Tibial nerve (tissue), 4 donors: ENCODE measurements at places on chromosomes 5 and 9. TPM values are rescaled to one million over a fixed set of nuclear protein-coding genes. Genes with fewer than 3 reads are reported as not detected.
A peak's percentile ranks its signal among the peaks of the same experiment; 100 is the strongest.

The DENND4C gene
- total RNA-seq: 68.6 TPM

The FYB1 gene
- total RNA-seq: 8.4 TPM

The ANKRD33B gene
- total RNA-seq: 26.2 TPM

The AGXT2 gene
- total RNA-seq: not detected

DNA sequence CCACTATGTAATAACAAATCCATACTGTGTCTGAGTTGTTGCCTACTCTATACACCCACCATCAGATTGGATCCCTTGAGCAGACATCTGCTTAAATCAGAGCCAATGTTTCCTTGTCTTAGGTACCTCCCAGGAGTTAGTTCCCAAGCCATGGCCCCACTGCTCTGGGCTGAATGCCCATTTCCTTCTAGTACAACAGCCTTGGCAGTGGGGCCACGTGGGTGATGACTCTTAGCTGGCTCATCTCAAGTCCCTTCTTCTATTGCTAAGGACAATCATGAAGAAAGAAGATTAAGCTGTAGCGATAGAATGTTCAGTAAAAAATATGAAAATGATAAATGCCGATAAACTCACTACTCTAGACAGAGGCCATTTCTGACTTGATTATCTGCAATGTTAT, 16.6 kb downstream of the PTGR1 start:
- H3K36me3 ChIP-seq: no peaks in the 10 kb centered on the region
- no peak overlapping the region for H3K27ac ChIP-seq
- H3K4me1 ChIP-seq: no peaks in the 10 kb centered on the region
- no peak overlapping the region for H3K4me3 ChIP-seq

GRCh38 chr5:37815913-37816312, 23.9 kb downstream of the GDNF start:
- no peak overlapping the region for H3K27ac ChIP-seq
- no peaks in the 10 kb centered on the region for H3K36me3 ChIP-seq
- H3K4me1 ChIP-seq: no peaks in the 10 kb centered on the region
- no peak overlapping the region for H3K4me3 ChIP-seq
- no peaks in the 10 kb centered on the region for H3K27me3 ChIP-seq

DNA sequence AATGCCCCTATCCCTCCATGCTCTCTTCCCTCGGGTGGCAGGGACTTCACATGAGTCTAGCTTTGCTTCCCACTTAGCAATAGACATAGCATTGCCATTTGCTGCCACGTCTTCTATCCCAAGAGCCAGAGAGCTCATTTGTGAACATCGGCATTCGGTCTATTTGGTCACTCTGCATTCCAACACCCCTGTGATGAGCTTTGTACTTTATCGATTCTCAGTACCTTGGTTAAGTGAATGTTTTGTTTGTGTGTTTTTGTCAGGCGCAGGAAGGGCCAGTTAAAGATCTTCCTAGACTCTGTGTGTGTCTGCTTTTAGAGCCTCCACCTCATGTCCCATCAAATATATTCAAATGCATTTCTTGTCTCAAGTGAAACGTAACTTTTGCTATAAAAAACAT, 141.7 kb downstream of the TARS1 start:
- H3K4me3 ChIP-seq: no peak overlapping the region
- no peak for DNase-seq
- H3K36me3 ChIP-seq: no peaks in the 10 kb centered on the region
- no peaks in the 10 kb centered on the region for H3K27me3 ChIP-seq
- H3K27ac ChIP-seq: no peak overlapping the region

DNA sequence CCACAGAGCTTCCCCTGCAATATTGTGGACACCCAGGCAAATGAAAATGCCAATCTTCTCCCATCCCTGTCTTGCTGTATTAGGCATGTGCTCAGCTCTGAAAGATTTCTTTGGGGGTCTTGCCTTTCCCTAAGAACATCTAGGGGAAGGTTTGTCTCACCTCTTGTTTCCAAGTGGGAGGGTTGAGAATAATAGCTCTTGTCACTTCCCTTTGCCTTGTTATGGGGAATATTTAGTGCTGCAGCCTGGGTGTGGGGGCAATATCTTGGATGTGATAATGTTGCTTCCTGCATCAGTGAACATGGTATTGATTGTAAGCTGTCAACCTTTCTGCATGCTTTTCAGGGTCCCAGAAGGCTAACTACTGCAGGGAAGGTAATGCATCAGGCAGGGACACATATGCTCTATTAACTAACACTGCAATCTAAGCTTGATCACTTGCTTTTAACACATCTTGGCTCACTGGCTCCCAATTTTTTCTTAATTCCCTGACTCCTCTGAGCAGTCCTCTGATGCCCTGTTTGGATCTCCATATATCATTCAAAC, 66.1 kb upstream of the GPR151 start:
- no peak for DNase-seq
- no peaks in the 10 kb centered on the region for H3K27me3 ChIP-seq
- H3K36me3 ChIP-seq: no peaks in the 10 kb centered on the region
- H3K4me3 ChIP-seq: no peak overlapping the region
- H3K27ac ChIP-seq: no peak overlapping the region

- H3K27ac ChIP-seq: no peak overlapping the region
- no peaks in the 10 kb centered on the region for H3K27me3 ChIP-seq
- H3K4me1 ChIP-seq: no peaks in the 10 kb centered on the region
- DNase-seq: no peak
Measured at GRCh38 chr9:109297899-109298298, 23.0 kb downstream of the EPB41L4B start.

- no peaks in the 10 kb centered on the region for H3K27me3 ChIP-seq
- H3K36me3 ChIP-seq: no peaks in the 10 kb centered on the region
- peaks cover 98% of the 10 kb centered on the region for H3K4me1 ChIP-seq
- peak overlapping the region; percentile 63 for H3K27ac ChIP-seq
Measured at GRCh38 chr9:95065224-95065623, 252.3 kb downstream of the FANCC start.
